ENCODE measurements at places on chromosomes 7 and 10. TPM values are rescaled to one million over a fixed set of nuclear protein-coding genes. Genes with fewer than 3 reads are reported as not detected.

ZNF33A gene
- 23.1 TPM for total RNA-seq

ARHGEF35 gene
- 3.8 TPM for total RNA-seq

DNA sequence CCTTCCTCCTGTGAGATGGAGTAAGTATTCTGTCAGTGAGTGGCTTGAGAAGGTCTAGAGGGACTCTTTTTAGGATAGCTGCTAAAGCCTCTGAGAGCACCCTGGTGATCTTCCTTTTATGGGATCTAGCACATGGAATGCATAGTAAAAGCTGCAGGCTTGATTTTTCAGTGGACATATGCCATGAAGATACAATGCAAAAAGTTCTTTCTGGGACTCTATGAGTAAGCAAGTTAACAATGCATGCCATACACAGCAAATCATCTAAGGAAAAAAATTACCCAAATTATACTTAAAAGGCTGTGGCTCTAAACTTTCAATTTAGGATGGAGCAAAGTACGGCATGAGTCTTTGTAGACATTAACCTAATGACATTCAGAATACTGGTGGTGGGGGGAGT lies 154.5 kb downstream of the SGMS1 start:
- no peak for DNase-seq

GRCh38 chr10:102741726-102742237 lies 2.0 kb upstream of the WBP1L start:
- DNase-seq: no peak

GRCh38 chr7:30987936-30988335 lies 24.2 kb downstream of the GHRHR start:
- DNase-seq: no peak
